ENCODE measurements at places on chromosomes 4 and X. TPM values are rescaled to one million over a fixed set of nuclear protein-coding genes. Genes with fewer than 3 reads are reported as not detected.
A peak's percentile ranks its signal among the peaks of the same experiment; 100 is the strongest.

Gene ERCC6L
- total RNA-seq = not detected

Gene CSN1S1
- not detected for total RNA-seq

Gene GASK1B
- 6.4 TPM for total RNA-seq

Gene DCTD
- 52.9 TPM for total RNA-seq

Gene CLDN34
- not detected for total RNA-seq

Gene UCP1
- total RNA-seq = not detected

Gene PHF8
- 15.7 TPM for total RNA-seq

Gene DCAF4L1
- total RNA-seq = under 0.01 TPM

Gene VGLL1
- not detected for total RNA-seq

DNA sequence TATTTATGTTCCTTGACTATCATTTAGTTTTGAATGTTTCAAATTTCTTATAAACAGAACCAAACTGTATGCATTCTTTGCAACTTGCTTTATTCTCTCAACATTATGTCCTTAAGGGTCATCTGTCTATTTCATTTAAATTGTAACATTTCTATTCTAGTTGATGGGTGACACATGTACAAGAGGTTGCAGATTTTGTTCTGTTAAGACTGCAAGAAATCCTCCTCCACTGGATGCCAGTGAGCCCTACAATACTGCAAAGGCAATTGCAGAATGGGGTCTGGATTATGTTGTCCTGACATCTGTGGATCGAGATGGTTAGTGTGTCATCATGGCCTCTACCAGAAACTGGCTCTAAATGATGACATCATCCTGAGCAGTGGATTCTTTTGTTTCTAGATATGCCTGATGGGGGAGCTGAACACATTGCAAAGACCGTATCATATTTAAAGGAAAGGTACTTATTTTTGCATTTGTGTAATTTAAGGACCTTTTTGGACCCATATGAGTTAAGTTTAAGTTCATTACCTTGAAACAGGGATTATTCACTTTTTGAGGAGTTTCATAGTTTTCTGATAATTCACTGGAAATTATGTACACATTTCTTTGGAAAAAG lies 6.1 kb downstream of the LIAS start:
- peaks cover 18% of the 10 kb centered on the region for H3K36me3 ChIP-seq
- no peak overlapping the region for H3K27ac ChIP-seq
- DNase-seq = no peak
- no peaks in the 10 kb centered on the region for H3K27me3 ChIP-seq

- no peaks in the 10 kb centered on the region for H3K36me3 ChIP-seq
- H3K4me1 ChIP-seq = no peaks in the 10 kb centered on the region
- no peak for DNase-seq
- H3K27ac ChIP-seq = no peak overlapping the region
Measured at GRCh38 chrX:9151772-9152307, 117.9 kb upstream of the FAM9B start.

DNA sequence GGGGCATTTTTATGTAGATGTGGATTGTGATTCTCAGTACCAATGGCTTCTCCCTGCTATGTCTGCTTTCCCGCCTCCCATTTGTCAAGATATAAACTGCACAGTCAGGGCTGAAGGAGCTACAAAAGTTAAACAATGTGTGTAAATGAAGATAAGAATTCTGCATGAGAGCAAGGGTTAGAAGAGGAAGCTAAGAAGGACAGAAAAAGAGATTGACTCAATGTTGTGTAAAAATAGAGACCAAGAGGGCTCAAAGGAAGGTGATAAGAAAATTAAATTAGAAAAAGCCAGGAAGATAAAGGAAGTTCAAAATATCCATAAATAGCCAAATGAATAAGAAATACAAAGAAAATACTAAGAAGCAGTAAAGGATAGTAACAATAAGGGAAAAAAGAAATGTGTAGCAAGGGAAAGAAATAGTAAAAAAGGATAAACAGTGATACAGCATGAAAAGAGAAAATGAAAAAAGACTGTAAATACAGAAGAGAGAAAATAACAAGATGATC lies 82.5 kb downstream of the AMELX start:
- DNase-seq = no peak
- H3K36me3 ChIP-seq = no peaks in the 10 kb centered on the region
- H3K4me1 ChIP-seq = no peaks in the 10 kb centered on the region
- H3K27me3 ChIP-seq = no peaks in the 10 kb centered on the region
- H3K4me3 ChIP-seq = no peak overlapping the region
- no peak overlapping the region for H3K27ac ChIP-seq

- no peak overlapping the region for H3K4me3 ChIP-seq
- H3K4me1 ChIP-seq = no peaks in the 10 kb centered on the region
- peaks cover 4% of the 10 kb centered on the region for H3K27me3 ChIP-seq
- no peaks in the 10 kb centered on the region for H3K36me3 ChIP-seq
- no peak for DNase-seq
- H3K27ac ChIP-seq = no peak overlapping the region
Measured at GRCh38 chr4:80967346-80967745, 63.2 kb upstream of the BMP3 start.

DNA sequence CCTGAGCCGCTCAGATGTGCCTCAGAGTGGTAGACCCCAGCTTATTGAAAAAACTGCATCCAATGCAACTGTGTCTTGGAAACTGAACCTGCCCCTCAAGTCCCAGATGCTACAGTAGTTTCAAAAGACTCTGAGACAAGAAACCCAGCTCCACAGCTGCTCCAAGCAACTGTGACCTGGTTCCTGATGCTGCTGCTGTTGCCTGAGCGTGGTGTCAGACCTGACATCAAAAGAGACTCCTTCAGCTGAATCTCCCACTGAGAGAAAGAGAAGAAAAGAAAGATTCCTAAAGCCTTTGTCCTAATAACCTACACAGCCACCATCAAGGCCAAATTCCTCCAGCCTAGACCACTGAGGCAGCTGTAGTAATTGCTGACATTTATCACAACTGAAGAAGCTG lies 630.1 kb downstream of the STIM2 start:
- H3K27ac ChIP-seq = no peak overlapping the region
- no peaks in the 10 kb centered on the region for H3K36me3 ChIP-seq
- no peak overlapping the region for H3K4me3 ChIP-seq
- no peaks in the 10 kb centered on the region for H3K4me1 ChIP-seq

- H3K4me3 ChIP-seq = no peak overlapping the region
- H3K27me3 ChIP-seq = no peaks in the 10 kb centered on the region
Measured at GRCh38 chrX:153412746-153413720, 1.8 kb downstream of the ZFP92 start.

DNA sequence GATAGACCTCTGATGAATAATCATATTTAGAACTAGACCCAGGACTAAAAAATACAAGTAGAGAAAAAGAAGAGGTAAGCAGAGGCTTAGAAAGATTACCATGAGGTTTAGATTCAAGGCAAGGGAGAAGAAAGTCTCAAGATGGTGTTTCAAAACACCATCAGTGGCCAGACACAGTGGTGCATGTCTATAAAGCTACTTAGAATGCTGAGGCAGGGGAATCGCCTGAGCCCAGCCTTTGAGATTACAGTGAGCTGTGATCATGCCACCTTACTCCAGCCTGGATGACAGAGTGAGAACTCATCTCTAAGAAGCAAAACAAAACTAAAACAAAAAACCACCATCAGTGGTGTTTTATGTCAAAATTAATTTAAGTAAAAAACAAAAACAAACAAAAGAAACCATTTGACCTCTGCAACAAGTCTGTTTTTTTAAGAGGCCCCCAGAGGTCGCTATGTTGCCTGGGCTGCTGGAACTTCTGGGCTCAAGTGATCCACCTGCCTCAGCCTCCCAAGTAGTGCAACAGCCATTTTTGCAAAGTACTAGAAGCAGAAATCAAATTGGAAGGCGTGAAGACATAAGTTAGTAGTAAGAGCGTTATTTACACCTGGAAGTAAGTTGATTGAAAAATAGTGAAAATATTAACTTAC lies 784.3 kb downstream of the ADGRL3 start:
- no peaks in the 10 kb centered on the region for H3K4me1 ChIP-seq
- H3K36me3 ChIP-seq = no peaks in the 10 kb centered on the region
- H3K27me3 ChIP-seq = no peaks in the 10 kb centered on the region
- no peak overlapping the region for H3K4me3 ChIP-seq
- DNase-seq = no peak

GRCh38 chr4:102526532-102526931 lies 25.4 kb downstream of the NFKB1 start:
- peaks cover 3% of the 10 kb centered on the region for H3K4me1 ChIP-seq
- H3K27me3 ChIP-seq = no peaks in the 10 kb centered on the region
- no peak overlapping the region for H3K4me3 ChIP-seq
- no peaks in the 10 kb centered on the region for H3K36me3 ChIP-seq
- H3K27ac ChIP-seq = no peak overlapping the region

DNA sequence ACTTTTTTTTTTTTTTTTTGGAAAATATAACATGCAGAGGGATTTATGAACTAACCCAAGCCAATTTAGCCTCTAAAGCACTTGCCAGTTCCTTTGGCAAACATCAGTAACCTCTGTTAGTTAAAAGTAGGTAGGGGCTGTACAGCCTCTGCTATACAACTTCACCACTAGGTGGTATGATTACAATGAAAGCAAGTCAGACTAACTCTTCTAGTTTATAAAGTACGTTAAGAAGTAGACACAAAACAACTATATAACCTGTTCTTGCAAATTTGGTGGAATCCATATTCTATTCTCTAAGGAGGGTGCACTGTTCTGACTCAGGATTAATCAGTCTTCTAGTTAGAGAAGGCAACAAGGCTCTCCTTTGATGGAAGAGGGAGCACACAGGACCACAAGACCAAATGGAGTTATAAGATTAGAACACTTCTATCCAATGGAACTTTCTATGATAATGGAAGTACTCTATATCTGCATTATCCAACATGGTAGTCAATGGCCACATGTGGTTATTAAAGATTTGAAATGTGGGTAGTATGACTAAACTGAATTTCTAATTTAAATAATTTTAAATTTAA lies 12.8 kb downstream of the AIMP1 start:
- H3K4me3 ChIP-seq = no peak overlapping the region
- no peaks in the 10 kb centered on the region for H3K27me3 ChIP-seq
- no peak for DNase-seq
- peaks cover 5% of the 10 kb centered on the region for H3K36me3 ChIP-seq
- peaks cover 2% of the 10 kb centered on the region for H3K4me1 ChIP-seq
- no peak overlapping the region for H3K27ac ChIP-seq

- H3K4me1 ChIP-seq = no peaks in the 10 kb centered on the region
- DNase-seq = no peak
- no peaks in the 10 kb centered on the region for H3K36me3 ChIP-seq
- no peak overlapping the region for H3K27ac ChIP-seq
- H3K27me3 ChIP-seq = no peaks in the 10 kb centered on the region
Measured at GRCh38 chr4:98474408-98474844, 184.0 kb downstream of the TSPAN5 start.

DNA sequence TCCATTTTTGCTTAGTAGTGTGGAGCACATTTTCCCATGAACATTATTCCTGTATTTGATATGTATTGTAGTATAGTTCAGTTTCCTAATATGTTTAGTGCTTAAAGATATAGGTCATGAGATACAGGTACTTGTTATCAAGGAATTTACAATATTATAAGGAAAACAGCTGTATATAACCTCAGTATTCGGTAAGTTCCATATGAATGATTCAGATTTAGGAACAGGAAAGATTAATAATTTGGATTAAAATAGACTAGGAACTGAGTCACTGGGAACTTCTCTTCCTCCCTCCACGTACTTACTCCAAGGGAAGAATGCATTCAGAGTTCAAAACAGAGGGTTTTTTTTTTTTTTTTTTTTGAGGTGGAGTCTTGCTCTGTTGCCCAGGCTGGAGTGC lies 20.0 kb downstream of the DIAPH2 start:
- H3K4me1 ChIP-seq = no peaks in the 10 kb centered on the region
- H3K4me3 ChIP-seq = no peak overlapping the region
- no peaks in the 10 kb centered on the region for H3K27me3 ChIP-seq
- no peak overlapping the region for H3K27ac ChIP-seq
- DNase-seq = no peak

- H3K27ac ChIP-seq = no peak overlapping the region
- H3K4me1 ChIP-seq = no peaks in the 10 kb centered on the region
- no peak overlapping the region for H3K4me3 ChIP-seq
- DNase-seq = no peak
- no peaks in the 10 kb centered on the region for H3K27me3 ChIP-seq
Measured at GRCh38 chrX:140053846-140054245, 88.5 kb upstream of the CXorf66 start.

DNA sequence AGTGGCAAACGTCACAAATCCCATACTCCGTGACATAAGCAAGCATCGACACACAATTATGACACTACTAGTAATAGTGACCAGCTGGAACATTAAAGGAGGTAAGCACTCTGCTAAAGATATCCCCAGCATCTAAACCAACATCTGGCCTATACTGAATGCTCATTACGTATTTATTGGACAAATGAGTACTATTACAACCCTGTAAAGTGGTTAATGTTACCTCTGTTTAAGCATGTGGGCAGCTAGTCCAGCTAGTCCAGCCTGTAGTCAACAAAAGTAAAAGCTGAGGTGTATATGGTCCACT lies 419 bp upstream of the RPGR start:
- H3K4me3 ChIP-seq = no peak overlapping the region
- H3K36me3 ChIP-seq = no peaks in the 10 kb centered on the region
- no peak overlapping the region for H3K27ac ChIP-seq
- DNase-seq = no peak
- H3K27me3 ChIP-seq = no peaks in the 10 kb centered on the region

DNA sequence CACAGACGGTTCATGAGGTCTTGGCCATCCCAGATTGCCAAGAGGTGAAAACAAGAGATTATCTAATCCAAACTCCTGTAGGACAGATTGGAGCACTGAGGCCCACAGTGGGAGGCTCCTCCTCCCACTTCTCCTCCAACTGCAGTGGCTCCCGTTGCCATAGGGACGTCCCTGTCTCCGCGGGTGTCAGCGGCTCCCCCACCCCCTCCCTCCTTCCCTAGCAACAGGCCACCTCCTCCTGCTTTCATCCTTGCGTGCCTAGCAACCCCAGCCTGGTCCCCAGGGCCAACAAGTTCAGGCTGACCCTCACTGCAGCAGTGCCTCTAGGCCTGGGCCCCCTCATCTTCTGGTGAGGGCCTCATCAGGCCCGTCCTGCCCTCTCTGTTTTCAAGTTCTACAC lies 6.8 kb upstream of the IQSEC2 start:
- H3K27me3 ChIP-seq = no peaks in the 10 kb centered on the region
- no peak for DNase-seq
- H3K36me3 ChIP-seq = no peaks in the 10 kb centered on the region
- H3K4me1 ChIP-seq = no peaks in the 10 kb centered on the region
- no peak overlapping the region for H3K4me3 ChIP-seq

- DNase-seq = no peak
- H3K4me3 ChIP-seq = no peak overlapping the region
- no peak overlapping the region for H3K27ac ChIP-seq
- no peaks in the 10 kb centered on the region for H3K27me3 ChIP-seq
Measured at GRCh38 chr4:184744236-184744635, 10.3 kb upstream of the CENPU start.

GRCh38 chr4:152278505-152279233 lies 257.2 kb downstream of the FBXW7 start:
- no peak for DNase-seq
- H3K27ac ChIP-seq = no peak overlapping the region

- H3K27ac ChIP-seq = peak overlapping the region; percentile 39
- DNase-seq = no peak
- H3K4me1 ChIP-seq = peaks cover 23% of the 10 kb centered on the region
- H3K27me3 ChIP-seq = no peaks in the 10 kb centered on the region
- no peaks in the 10 kb centered on the region for H3K36me3 ChIP-seq
Measured at GRCh38 chrX:9557521-9557920, 92.7 kb downstream of the TBL1X start.

- H3K36me3 ChIP-seq = no peaks in the 10 kb centered on the region
- H3K4me1 ChIP-seq = no peaks in the 10 kb centered on the region
- no peak for DNase-seq
- H3K4me3 ChIP-seq = no peak overlapping the region
- H3K27ac ChIP-seq = no peak overlapping the region
Measured at GRCh38 chr4:101242441-101242840, 104.9 kb downstream of the PPP3CA start.

Measured in liver (tissue), 10 donors.